Erythroblast (primary cell): ENCODE measurements at places on chromosomes 5 and 9.

DNA sequence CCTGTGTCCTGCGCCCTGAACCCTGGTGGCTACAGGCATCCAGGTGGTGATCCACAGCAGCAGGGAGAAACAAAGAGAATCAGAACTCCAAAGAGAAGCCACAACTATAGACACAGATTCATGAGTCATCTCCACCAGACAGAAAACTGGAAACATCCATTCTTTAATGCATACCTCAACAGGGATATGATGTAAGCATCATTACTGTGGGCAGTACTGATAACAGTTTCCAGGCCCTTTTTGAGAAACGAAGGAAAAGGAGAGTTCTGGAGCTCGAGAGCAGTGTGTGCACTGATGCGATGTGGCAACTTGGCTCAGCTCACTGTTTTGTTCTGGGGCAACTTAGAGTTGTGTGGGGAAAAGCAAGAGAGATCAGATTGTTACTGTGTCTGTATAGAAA, 215.6 kb upstream of the ADAMTS16 start:
- DNase-seq: no peak

- DNase-seq: no peak
Observed at GRCh38 chr5:113039934-113040285, 63.3 kb downstream of the DCP2 start.

GRCh38 chr5:58746321-58746720, 163.4 kb downstream of the RAB3C start:
- DNase-seq: peak; percentile 10

DNA sequence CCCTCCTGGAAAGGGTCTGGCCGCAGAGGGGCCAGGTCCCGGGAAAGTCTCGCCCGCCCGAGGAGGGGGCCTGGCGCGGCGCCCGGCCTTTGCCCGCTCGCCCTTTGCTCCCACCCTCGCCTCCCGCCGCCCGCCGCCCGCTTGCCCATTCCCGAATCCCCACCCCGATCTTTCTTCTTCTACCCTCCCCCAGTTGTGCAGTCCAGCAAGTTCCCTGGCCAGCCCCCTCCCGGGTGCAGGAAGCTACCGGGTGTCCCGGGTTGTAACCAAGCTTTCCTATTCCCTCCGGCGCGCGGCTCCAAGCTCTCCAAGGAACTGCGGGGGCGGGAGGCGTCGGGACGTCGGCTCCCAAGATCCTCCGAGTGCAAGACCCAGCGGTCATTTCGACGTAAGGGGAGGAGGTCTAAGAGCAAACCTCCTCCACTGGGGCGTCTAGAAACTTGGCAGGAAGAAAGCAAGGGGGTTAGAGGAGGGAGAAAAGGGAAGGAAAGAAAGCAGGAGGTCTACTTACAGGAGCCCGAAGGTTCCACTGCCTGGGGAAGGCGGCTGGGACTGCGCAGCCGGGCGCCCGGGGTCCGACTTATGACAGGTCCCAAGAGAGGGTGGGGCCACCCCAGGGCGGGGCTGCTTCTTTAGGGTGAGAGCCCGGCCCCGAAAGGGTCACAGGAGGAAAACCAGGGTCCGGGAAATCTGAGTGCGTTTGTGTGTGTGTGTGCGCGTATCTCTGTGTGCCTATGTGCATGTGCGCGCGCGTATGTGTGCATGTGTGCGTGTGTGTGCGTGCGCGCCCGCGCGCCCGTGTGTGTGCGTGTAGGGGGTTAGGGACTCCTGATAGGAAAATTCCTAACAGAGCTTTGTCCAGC, at the start of gene PTGR1:
Gene PTGR1 (minus strand): TSS at position 556 of the 863 bp plus-strand sequence. CDS start 2,225 bp downstream, outside the sequence.
- peak; percentile 69 for DNase-seq

DNA sequence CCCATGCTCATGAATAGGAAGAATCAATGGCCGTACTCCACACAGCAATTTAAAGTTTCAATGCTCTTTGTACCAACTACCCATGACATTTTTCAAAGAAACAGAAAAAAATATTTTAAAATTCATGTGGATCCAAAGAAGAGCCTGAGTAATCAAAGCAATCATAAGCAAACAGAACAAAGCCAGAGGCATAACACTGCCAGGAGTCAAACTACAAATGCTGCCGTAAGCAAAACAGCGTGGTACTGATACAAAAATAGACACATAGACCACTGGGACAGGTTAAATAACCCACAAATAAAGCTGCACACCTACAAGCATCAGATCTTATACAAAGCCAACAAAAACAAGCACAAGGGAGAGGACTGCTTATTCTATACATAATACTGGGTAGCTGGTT, 107.7 kb downstream of the CHSY3 start:
- DNase-seq: no peak

- no peak for DNase-seq
Observed at GRCh38 chr5:96329886-96330529, 103.0 kb downstream of the PCSK1 start.

- no peak for DNase-seq
Observed at GRCh38 chr5:10801931-10802666, 41.1 kb upstream of the DAP start.

DNA sequence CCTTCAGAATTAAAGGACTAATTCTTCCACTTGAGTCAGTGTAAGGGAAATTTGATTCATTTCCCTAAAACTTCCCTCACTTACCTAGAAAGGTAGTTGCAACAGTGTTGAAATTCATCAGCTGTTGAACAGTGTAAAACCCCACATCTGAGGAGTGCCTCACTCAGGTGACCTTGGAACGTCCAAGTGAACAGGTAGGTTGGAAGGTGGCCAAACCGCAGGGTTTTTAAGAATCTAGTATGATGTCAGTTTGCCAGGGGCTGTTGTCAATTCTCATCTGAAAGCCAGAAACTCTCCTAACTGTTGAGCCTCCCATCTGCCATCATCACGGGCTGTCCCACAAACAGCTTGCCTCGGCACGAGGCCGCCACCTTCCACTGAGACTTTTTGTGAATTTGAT, 105.7 kb downstream of the TMEM174 start:
- DNase-seq: no peak

- DNase-seq: no peak
Observed at GRCh38 chr5:133457439-133458355, 154.6 kb downstream of the FSTL4 start.

DNA sequence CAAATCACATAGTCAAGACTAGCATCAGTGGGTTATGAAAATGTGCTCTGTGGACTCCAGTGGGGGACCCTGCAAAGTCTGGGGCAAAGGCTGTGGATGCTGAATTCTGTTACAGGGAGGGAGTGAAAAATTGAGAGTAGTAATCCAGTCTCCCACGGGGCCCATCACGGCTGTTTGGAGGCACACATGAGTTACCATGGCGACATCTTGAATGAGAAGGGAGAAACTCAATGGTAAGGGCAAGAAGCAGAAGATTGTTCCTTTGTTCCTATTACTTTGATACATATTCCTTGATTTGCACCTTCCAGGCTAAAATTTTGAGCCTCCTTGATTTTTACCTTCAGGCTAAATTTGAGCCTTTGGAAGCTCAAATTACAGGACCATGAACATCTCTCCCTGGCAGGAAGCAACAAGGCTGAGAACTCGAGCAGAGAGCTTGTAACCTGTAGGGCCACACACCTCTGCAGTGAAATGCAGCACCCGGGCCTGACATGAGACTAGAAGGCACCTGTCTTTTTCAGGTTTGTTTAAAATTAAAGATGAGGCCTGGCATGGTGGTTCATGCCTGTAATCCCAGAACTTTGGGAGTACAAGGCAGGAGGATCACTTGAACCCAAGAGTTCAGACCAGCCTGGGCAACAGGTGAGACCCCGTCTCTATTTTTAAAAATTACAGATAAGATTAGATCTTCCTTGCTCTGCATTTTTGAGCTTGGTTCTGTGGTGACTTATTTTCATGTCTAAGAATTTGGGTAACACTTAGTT, 31.0 kb upstream of the ZFR start:
- DNase-seq: no peak

GRCh38 chr5:141869040-141869439, 9.2 kb downstream of the PCDH1 start:
- no peak for DNase-seq

DNA sequence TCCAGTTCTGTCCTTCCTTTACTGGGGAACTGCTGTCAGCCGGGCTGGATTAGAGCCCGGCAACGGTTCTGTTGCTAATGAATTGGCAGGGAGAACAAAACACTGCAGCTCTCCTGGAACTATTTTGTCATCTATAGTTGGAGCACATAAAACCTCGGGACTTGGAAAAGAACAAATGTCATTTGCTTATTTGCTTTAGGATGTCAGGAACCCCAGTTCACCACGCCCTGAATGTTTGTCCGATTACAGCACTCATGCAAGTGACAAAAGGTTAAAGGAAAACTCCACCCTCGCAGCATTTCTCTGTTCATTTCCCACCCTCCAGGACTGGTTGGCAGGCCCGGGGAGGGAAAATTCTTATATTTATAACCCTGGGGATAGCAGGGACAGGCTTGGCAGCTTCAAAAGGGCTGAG, 66.4 kb upstream of the PLPP1 start:
- no peak for DNase-seq

DNA sequence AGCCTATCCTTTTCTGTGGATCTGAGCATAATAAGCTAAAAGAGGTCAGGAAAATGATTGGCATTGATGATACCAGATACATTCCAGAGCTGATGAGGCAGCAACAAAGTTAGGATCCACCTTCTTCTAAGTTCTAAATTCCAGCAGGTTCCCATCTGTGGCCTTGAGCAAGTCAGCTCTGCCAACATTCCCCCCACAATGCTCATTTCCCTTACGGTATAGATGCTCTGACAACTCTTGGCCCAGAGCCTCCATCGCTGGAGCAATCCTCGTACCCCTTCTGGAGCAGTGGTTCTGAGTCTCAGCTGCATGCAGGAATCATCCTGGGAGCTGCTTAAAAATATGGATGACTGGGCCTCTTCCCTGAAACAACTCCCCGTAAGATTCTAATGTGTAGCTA, 78.1 kb downstream of the MED27 start:
- DNase-seq: no peak

GRCh38 chr5:5979761-5980537, 398.4 kb downstream of the MED10 start:
- DNase-seq: no peak

DNA sequence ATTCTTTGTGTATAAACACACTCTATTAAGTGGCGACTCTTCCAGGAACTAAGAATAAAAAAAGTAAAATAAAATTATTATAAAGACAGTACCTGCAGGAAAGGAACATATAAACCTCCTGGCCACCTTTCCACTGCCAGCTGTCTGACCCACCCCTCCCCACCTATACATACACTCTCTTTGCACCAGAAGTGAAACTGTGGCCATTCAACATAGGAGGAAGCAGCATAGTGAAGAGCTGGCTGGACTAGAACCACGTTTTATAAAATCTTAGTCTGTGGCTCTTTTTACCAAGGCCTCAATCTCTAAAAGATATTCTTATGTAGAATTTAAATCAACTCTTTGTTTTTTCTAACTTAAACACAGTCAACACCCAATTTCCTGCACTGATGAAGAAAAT, 289.6 kb downstream of the GABRB2 start:
- no peak for DNase-seq

- no peak for DNase-seq
Observed at GRCh38 chr5:65771266-65771665, 49.3 kb downstream of the NLN start.

DNA sequence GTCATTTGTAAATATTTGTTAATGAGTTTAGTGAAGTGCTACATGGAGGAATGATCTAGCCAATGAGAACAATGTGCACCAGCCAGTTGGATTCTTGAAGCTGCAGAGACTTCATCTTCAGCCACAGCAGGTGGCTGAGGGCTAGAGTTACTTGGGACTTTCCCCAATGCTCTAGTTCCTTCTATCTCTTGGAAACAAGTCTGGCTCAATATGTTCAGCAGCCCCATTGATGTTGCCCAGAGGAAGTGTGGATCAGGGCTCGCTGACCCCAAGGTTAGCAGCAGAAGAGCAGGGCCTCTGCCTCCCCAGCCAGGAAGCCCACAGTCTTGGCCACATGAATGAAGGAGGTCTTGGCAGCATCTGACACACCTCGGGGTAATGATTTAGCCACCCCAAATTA, 117.5 kb downstream of the SLC1A3 start:
- DNase-seq: no peak

DNA sequence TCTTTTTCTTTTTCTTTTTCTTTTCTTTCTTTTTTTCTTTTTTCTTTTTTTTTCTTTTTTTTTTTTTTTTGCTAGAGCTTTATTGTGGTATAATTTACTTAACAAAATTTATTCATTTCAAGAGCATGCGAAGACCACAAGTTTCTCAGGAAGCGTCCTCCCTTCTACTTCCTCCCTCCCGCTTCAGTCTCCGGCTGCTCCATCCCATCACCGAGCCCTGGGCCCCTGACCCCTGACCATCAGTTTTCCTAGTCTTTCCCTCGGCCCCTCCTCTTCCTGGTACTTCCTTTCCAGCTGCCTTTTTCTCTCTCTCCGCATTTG, 34.7 kb downstream of the C9orf152 start:
- no peak for DNase-seq

DNA sequence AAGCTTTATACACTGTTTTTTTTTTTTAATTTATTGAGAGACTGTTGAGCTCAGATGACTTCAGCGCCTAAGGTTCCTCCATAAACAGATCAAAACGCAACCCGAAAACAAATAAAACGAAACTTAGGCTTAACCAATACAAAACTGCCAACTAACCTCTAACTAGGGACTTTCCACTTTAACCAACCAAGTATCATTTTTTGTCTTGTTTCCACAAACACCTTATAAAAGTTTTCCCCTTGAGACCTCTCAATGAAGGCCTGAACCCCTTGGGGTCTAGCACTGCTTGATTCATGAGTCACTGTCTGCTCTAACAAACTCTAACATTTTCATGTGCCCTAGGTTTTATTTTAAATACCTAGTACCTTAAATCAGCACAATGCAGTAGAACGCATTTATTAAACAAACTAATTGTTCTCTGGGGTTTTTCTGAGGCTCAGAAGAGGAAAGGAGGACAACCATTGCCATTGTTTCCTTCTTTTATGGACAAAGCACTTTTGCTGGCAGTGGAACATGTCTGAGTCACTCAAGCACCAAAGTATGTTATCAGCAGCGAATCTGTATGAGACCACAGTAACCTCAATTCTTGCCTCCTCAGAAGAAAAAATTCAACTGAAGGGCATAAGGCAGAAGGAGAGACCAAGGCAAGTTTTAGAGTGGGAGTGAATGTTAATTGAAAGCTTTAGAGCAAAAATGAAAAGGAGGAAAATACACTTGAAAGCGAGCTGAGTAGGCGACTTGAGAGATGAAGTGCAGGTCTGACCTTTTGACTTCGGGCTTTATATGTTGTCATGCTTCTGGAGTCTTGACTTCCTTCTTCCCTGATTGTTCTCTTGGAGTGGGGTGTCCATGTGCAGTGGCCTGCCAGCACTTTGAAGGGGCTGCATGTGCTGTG, 97.7 kb upstream of the HCN1 start:
- no peak for DNase-seq

DNA sequence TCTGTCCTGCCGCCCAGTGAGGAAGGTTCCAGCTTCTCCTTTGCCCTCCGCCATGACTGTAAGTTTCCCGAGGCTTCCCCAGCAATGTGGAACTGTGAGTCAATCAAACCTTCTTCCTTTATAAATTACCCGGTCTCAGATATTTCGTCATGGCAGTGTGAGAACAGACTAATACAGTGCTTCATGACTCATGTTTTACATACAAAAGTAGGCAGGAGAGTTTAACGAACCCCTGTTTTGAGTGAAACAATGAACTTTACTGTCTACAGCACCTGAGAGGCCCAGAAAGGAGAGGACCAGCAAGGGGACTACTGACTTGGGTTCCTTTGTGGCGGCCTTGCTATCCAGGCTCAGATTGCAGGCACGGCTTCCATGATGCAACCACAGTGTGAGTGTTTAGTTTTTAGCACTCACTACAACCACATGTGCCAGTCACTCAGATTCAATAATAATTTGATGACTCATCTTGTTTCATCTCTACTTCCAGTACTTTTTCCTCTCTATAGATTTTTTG, 139.1 kb upstream of the CLINT1 start:
- DNase-seq: no peak

GRCh38 chr9:13552606-13553215, 273.2 kb upstream of the MPDZ start:
- DNase-seq: no peak

GRCh38 chr5:62689599-62690368, 111.2 kb downstream of the LRRC70 start:
- DNase-seq: no peak
